Activated CD8-positive, alpha-beta memory T cell treated with anti-CD3 and anti-CD28 coated beads for 4 hours (primary cell): ENCODE measurements at places on chromosomes 2 and 18.

DNA sequence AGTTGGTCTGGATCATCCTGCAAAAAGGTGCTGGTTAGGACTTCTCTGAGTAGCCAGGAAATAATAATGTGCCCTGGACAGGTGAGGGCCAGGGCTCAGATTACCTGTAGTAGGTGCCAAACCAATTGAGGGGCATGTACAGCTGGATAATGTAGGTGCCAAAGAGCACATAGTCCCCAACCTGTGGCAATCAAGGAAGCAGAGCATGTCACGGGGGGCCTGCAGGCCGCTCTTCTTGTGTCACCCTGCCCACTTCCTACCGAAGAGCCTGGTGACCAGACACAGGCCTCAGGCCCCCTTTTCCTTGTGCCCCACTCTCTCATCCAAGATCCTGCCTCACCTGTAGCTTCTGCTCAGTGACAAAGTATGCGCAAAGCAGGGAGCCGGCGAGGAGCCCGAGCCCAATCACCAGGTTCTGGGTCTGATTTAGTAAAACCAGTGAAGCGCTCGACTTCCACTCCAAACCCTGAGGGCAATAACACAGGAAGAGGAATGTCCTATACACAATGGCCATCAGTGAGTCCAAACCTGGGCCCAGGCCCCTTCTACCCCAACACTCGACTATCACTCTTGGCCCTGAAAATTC is 5.2 kb downstream of the ABCB6 start:
- no peak for DNase-seq

DNA sequence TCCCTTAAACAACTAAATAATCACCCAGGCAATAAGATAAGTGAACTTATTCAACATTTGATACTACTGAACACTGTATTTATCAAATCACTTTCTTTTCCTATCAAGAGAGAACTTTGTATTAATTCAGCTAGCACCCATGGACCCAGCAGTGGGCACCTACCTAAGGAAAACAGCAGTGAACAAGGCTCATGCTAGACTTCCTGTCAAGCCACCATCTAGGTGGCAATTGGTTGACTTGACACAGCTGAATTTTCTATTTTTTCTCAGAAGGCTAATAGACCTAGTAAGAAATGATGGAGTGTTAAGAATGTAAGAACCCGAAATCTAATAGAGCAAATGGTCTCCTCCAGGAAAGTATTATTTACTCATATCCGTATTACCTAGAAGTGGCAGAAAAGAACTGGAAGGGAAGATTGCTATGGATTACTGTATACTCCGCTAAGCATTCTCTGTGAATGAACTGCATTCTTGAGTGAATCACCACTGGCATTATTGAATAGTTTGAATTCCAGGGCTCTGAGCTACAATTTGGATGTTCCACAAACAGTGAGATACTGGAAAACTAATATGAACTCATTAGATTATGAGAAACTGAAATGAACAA is 988.2 kb upstream of the CDH2 start:
- no peak for DNase-seq

GRCh38 chr18:58998401-58999203 is 133.9 kb downstream of the ZNF532 start:
- no peak for DNase-seq

- no peak for DNase-seq
Measured at GRCh38 chr2:39469807-39470206, 32.7 kb upstream of the MAP4K3 start.

DNA sequence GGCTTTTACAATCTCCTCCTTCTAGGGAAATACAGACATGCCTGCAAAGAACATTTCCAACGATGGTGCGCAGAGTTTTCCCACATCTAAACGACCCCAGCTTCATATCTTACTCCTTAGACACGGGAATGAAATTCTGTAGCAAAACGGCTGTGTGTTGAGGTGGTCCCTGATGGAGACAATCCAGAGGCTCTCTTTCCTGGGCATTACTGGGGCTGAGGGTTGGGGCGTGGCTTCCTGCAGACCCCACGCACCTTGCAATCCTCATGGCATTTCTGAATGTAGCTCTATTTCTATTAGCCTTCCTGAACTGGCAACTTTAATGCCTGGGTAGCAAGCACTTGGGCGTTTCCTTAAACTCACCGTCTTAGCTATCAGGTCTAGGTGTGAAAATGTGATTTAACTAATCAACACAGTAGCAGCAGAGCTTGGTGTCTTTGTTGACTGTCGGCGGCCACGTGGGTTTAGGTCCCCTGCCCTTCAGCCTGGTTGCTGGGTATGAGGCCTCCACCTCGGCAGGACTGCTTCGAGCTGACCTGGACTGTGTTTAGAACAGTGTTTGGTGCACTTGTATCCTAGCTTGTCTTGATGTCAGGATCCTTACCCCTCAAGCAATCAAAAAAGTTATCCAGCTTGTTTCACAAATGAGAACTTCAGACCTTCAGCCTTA is 242.8 kb downstream of the GBX2 start:
- DNase-seq: no peak

- DNase-seq: no peak
Measured at GRCh38 chr2:191895743-191896142, 48.9 kb upstream of the CAVIN2 start.

- DNase-seq: no peak
Measured at GRCh38 chr2:134131681-134132489, 122.0 kb upstream of the MGAT5 start.

DNA sequence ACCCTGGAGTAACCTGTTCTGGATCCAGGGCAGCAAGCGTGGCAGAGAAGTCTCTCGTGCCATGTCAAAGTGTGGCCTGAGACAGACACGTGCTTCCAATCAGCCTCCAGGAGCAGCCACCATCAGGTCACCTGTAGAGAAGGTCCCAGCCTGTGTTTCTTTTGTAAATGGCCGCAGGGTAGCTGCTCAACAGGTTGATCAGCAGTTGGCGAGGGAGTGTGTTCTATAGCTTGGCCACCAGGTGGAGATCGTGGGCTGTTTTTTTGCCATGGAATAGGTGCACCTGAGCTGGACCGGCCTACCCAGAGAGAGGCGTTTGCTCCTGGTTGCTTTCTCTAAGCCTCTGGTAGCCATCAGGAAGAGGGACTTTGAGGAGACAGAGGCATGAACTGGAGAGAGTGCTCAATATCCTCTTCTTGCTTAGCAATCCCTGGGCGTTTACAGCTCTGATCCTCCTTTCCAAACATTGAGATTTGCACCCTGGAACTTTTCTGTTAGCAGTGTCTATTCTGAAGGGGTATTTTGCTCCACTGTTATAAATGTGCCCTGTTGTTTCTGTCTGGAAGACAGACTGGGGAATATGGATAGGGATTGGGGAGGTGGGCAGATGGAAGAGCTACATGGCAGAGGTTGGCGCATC is 34.2 kb upstream of the EN1 start:
- DNase-seq: peak; percentile 10

DNA sequence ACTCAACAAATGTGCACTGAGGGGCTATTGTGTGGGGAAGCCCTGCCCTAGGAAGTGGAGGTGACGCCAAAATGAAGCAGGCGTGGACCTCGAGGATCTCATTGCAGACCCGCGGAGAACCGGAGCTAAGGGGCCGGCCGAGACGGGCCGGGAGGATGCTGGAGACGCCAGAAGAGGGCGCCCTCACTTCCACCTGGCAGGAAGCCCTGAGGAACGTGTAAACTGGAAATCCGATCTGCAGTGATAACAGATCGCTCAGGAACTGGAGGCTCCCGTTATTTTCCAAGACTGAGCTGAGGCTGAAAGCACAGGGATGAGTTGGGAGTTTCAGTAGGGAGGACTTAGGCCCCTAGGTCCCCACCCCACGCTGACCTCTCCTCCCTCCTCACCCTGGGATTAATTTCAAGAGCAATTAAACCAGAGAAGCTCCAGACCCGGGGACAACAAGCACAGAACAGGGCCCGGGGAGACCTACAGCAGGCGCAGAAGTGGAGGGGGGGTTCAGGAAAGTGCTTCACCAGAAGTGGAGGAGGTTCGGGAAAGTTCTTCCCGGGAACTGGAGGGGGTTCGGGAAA is 7.7 kb upstream of the COL6A3 start:
- DNase-seq: peak; percentile 67

DNA sequence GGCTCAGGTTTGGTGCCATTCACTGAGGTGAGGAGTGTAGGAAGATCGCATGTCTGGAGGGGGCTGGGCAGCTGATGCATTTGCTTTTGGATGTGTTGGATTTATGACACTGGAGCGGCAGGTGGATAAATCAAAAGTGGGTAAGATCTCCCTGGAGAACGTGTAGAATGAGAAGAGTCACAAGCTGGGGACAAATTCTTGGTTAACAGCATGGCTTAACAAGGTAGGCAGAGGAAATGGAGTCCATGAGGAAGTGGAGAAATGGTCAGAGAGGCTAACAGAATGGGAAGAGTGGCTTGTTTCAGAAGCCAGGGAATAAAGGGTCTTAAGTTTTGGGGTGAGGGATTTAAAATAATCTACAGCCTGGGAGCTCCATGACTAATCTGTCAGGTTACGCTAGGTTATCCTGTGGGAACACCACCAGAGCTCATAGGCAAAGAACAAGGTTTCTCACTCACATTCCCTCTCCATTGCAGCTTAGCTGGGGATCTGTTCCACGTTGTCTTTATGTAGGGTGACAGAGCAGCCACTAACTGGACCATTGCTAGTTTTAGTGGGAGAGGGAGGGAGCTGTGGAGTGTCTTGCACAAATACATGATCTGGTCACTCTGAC is 12.8 kb downstream of the TSN start:
- DNase-seq: no peak

DNA sequence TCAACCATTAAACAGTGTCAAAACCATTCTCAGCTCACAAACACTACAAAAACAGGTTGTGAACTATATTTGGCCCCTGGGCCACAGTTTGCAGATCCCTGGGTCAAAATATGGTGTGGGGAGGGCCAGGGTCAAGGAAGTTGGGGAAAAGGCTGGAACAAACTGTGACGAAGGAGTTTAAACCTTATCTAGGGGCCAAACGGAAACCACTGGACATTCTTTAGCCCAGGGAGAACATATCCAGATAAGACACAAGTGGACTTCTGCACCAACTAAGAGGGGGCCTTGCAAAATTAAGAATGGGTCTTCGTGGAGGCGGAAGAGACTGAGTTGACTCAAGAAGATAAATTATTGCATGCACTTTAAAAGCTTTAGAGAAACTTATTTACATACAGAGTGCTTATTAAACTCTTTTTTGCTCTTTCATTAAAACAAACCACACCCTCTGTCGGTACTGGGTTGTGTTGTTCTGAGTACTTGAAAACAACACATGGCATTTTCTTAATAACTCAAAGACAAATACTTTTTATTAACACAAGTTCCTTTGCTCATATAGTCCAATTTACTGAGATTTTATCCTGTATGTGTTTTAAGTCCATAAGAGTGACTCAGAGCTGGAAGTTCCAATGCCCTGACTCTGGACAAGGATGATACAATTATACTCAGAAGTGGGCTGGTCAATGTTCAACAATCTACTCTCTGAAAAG is 5.3 kb upstream of the ASAP2 start:
- DNase-seq: no peak

DNA sequence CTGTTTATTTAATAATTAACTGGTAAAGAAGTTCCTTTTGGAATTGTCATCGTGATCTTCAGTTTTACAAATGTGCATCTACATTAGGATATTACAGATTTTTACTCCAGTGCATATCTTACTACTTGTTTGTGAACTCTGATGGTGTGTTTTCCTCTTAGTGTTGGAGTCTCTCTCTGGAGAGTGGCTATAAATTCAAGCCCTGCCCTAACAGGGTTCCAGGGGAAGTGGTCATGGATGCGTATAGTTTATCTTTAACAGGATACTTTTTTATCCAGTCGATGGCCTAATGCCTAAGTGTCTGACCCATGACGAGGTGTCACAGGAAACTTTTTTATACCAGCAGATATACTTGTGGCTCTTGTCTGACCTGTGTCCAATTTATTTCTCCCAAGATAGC is 75.4 kb downstream of the CHN1 start:
- no peak for DNase-seq
